Nucleus accumbens (tissue), 56 donors: ENCODE measurements at places on chromosomes 1 and 21.

DNA sequence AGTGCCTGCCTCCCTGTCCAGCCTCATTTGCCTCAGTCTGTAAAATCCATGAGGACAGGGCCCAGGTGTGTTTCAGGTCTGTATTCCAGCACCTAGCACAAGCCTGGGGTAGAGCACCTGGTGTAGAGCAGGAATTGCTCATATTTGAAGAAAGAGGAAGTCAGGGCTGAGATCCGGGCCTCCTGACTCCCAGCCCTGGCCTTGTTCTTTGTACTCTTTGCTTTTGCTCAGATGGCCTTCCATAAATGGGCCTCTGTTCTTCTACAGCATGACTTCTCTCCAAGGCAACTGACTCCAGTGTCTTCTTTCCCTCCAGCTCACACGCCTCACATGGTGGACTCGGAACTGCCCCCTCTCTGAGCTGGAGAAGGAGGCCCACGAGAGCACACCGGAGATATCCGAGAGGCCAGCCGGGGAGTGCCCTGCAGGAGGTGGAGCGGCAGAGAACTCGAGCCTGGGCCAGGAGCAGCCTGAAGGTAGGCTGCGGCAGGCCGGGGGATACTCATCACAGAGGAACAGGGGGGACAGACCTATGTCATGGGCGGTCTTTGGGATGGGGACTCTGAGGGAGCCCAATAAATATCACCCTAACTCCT, 19.7 kb downstream of the SLC5A9 start:
- DNase-seq = no peak

DNA sequence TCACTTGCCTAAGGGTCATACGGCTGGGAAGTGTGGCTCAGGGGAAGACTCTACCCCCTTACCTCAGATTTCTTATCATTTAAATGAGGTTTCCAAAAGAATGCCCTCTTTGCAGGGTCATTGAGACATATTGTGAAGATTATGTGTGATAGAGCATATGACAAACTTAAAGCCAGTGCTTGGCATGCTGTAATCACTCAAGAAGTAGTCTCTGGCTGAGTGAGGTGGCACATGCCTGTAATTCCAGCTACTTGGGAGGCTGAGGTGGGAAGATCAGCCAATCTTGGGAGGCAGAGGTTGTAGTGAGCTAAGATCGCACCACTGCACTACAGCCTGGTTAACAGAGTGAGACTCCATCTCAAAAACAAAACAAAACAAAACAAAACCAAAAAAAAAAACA, 7.5 kb upstream of the LDLRAD2 start:
- DNase-seq = no peak

DNA sequence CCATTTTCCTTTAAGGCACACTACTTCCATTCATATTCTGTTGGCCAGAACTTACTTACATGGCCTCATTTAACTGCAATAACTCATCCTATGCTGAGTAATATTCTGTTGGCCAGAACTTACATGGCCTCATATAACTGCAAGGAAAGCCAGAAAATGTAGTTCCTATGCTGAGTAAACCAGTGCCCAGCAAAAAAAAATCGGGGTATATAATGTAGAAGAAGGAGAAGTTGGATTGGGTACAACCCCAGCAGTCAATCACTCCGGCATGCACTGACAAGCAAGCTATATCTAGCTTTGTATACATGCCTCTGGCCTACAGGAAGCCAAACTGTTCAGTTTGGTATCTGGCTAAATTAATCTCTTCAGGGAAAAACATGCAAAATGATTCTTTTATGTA, 39.4 kb upstream of the PPIH start:
- no peak for DNase-seq

- no peak for DNase-seq
Measured at GRCh38 chr1:186782791-186783190, 46.0 kb upstream of the PLA2G4A start.

DNA sequence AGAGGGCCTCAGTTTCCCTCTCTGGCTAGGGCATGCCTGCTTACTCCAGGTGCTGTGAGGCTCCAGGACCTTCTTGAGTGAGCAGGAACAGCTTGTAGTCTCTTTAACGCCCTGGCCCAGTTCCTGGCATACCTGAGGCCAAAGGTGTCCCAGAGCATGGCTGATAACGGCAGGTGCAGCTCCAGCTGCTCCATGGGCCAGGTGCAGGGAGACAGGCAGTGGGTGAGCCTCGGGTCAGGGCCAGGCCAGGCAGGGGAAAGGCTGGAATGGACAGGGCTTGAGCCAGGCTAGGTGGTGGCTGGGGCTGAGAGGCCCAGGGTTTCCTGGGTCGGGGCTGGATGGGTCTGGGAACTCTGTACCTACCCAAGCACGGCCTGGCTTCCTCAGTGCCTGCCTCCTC, 18.3 kb downstream of the EDN2 start:
- no peak for DNase-seq

- DNase-seq = no peak
Measured at GRCh38 chr1:9106286-9106685, 22.6 kb downstream of the GPR157 start.

DNA sequence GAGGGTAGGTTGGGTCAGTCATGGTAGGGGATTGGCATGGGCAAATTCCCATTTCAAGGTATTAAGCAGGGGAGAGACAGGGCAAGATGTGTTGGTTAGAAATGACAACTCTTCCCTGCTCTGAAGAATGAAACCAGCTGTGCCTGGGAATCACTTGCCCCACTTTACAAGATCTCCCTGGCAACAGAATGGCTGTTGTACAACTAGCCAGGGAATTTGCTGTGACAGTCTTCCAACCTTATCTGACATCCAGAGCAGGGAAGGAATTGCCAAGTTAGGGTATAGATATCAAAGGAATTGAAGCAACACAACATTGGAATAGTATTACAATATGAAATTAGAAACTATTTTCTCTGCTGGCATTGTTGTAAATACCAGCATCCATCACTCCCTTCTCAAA, 154.7 kb downstream of the CACNA1E start:
- no peak for DNase-seq

DNA sequence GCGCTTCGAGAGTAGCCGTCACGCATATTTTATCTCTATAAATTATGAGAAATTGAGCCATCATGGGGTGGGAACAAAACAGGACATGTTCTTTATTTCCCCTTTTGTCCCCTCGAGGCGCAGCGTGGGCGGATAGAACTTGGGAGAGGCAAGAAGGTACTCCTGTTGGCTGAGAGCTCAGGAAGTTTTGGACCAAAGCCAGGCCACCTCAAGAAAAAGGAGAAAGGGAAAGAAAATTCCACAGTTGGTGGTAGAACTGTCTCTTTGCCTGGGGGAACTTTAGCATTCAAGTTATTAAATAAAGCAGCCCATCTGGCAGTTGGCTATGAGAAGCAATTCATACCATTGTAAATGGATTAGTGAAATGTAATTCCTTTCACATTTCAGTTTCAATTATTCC, 76.4 kb upstream of the DSCAM start:
- no peak for DNase-seq

DNA sequence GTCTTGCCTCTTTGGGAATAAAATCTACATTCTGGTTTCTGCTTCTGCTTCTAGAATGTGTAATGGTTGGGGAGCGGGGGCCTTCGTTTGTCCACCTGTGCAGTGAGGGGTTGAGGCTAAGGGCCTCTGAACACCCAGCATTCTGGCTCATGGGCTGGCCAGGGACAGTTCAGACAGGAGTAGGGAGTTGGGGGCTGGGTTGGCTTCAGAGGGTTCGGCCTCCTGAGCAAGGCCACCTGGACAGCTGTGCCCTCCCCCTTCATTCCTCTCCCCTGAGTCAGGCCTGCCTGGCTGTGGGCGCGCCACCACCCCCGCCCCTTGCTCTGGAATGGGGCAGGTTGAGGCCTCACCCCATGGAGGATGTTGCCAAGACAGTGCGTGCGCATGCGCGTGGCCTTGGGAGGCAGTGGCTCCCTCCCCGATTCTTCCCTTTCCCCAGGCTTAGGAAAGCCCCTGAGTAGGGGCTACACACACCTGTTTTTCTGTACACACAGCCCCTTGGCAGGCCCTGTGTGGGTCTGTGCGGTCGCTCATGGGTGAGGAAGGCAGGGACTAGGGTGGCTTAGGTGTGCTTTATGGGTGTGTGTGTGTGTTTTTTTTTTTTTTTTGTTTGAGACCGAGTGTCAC, 57.0 kb downstream of the YARS1 start:
- DNase-seq = no peak

DNA sequence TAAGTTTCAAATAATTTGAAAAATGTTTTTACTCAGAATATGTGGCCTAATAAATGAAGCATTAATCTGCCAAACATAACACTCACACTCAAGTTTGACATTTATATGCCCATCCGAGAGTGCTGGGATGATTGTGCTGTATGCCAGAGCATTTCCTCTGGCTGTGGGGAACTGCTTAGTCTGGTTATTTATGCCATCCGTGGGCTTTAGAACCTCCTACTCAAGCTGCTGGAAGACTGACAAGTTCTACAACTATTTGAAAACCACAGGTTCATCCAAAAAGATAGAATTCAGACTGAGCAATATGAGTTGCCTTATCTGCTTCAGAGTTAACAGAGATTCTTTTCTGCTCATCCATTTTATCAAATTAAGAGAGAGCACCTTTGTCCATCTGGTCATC, 25.9 kb downstream of the PCNX2 start:
- no peak for DNase-seq

GRCh38 chr1:238196516-238196915, 305.8 kb upstream of the ZP4 start:
- no peak for DNase-seq

- no peak for DNase-seq
Measured at GRCh38 chr1:89850844-89851415, 30.1 kb downstream of the LRRC8D start.

GRCh38 chr1:98962156-98962555, 42.5 kb downstream of the PLPPR5 start:
- DNase-seq = no peak

GRCh38 chr1:94925561-94926125, 1.3 kb downstream of the CNN3 start:
- DNase-seq = peak; percentile 72

DNA sequence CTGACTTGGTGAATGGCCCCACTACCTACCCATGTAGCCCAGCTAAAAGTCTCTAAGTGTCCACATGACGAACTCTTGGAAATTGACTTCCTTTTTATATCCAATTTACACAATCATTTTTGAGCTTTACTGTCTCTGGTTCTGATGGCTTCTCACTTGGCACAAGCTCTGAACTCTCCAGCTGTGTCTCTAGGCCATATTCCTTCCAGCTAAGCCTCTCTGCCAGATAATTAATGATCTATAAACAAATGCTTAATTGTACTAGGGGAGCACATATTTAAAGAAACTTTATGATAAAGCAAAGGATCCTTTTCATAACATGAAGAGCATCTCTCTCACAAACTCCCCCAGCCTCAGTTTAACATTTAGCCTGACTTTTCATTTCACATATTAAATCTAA, 16.3 kb upstream of the BEND5 start:
- DNase-seq = no peak

DNA sequence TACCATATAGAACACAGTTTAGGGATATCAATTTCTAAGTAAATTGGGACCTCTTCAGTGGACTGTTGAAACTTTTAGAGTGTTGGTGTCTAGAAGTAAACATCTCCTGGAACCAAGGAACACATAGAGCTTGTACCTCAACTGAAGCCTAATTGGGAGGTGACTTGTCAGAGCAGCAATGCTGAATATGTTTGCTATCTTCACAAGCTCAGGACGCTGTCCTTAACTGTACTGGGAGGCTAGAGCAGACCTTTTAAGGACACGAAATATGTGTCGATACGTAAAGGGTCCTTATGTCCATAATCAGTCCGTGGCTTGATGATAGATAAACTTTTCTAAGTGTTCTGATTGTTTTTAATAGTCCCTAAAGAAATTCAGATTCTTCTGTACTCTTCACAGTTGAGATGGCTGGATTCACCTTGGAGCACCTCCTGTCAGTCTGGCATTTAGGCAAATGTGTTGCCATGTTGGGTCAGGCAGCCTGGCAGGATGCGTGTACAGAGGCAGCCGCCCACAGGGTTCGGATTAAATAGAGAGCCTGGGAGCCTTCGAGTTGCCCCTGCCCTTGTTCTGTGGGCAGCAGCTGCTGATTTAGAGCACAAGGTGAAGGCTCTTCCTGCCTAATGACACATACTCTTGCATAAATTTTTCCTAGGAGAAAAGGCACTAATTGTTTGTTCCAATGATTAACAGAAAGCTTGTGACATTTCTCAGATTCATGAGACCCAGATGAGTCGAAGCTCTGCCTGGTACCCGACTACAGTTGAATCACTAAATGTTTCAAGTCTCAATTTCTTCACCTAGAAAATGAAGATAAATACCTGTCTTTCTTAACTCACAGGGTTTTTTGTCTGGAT, 3.6 kb downstream of the ACTN2 start:
- no peak for DNase-seq

GRCh38 chr1:26598890-26599289, 69.3 kb downstream of the RPS6KA1 start:
- no peak for DNase-seq

- DNase-seq = peak; percentile 25
Measured at GRCh38 chr1:39623053-39623452, 16.4 kb downstream of the HEYL start.
